Activated naive CD4-positive, alpha-beta T cell (primary cell): ENCODE measurements at places on chromosomes 11 and 22.

- no peak for DNase-seq
These were observed 47.7 kb downstream of the LRFN4 start for GRCh38 chr11:66904561-66904960.

DNA sequence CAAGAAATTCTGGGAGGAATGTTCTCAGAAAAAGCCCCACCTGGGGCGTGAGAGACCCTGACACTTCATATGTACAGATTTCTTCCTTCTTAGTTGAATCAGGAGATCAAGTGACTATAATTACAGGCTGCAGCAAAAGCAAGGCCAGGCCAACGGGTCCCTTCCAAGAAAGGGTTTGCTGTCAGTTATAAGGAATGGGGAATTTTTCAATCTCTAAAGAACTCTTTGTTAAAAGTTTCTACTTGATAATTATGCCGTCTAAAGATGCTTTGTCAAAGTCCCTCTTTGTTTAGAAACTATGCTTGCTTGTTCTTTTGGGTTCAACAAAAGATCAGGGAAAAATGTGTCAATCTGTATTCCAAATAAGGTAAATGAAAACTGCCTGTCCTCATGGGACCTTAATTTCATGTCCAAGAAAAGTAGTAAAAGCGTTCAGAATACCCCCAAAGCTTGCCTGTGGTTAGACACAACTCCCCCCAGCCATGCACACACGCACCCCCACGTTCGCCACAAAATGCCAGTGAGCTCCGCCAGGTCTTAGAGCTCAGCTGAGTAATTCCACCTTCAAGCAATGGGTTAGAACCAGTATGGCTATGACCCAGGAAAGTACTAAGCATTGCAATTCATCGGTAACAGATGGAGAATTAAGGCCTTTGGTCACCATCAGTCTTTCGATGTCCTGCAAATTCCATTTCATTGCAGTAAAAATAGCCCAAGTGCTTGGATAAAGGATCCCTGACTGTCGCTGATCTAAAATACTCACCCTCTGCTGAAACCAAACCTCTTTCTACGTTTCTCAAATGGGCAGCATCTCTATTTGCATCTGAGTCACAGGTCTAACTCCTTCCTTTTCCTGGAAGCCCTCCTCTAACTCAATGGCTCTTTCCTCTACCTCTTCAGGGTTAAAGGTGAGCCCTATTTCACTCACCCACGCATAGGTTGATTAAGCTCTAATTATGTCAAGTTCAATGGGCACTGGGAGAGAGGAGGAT, 419.2 kb upstream of the SYN3 start:
- DNase-seq = no peak

DNA sequence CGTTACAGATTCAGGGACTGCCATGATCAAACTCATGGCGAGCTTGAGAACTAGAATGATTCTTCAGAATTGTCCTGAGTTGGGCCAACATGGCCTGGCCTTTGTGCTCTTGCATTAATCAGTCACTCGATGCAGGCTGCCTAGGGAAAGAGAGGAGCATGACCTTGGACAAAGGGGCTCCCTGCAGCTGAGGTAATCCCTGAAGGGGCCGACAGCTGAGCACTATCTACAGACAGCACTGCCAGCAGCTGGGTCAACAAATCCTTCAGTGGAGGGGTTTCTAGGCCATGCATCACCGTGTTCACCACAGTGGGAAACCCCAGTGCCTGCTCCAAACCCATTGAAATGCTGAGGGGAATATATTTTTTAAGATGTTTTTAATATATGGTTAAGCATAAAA, 159.5 kb upstream of the POU2AF2 start:
- DNase-seq = no peak

- no peak for DNase-seq
These were observed 452 bp upstream of the ATXN10 start for GRCh38 chr22:45670981-45671782.

DNA sequence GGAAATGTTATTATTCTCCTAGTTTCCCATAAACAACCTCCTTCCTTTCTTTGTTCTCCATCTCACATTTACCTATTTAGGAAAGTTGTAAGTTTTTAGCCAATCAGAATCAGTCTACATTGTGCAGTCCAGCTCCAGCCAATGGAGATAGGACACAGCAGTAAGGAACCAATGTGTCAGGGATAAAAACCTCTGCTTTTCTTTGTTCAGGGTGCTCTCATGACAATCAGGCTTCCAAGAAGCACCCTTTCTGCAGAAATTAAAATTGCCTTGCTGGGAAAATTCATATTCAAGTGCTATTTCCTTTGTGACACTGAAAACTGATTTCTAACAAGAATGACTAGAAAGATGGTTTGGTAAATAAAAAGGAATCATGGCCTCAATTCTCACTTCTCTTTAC, 14.6 kb downstream of the SCGB2A1 start:
- no peak for DNase-seq

- DNase-seq = no peak
These were observed 6.8 kb upstream of the P2RY6 start for GRCh38 chr11:73265278-73265810.

DNA sequence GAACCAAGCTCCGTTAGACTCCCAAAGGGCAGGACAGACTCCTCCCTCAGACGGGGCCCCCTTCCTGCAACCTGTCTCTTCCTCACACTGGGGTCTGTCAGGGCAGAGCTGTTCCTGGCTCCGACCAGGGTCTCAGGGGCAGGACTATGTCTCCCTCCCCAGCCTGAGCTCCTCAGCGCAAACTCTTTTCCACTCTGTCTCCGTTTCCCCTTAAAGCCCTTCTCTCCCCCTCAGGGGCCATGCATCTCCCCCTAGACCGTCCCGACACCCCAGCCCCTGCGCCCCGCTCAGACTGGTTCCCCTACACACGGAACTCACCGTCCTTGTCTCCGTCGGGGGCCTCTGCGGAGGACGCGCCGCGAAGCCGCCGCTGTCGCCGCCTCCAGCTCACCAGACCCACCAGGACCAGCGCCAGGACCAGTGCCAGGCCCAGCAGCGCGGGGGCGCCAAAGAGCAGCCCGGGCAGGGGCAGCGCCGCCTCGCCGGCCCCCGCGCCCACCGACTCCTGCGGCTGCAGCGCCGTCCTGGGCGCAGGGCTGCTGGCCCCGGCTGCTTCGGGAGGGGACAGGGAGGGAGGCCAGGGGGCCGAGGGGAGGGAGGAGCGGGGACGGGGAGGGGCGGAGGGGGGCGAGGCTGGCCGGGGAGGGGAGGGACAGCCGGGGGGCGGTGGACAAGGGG, 684 bp downstream of the TNFRSF13C start:
- peak; percentile 52 for DNase-seq

- DNase-seq = no peak
These were observed 437.5 kb downstream of the INSC start for GRCh38 chr11:15551901-15552851.

DNA sequence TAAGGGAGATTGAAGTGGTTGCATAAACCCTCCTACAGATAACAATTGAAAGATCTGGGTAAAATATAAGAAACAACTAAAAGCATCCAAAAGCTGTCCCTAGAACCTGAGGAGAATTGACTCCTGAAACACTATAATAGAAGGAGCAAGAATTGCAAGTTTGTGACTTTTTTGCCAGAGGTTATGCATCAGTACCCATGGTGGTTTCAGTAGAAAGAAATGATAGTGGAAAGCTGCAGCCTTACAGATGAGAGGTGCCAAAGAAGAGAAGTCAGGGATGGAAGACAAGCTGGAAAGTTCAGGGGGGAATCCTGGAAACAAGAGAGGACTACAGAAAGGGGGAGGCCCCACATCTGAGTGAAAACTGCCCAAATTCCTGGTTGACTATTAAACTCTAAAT, 80.7 kb downstream of the PACS1 start:
- DNase-seq = no peak
